Activated gamma-delta T cell (primary cell): ENCODE measurements at places on chromosomes 11 and 22.

- DNase-seq = no peak
Measured at GRCh38 chr11:104688731-104689130, 209.5 kb downstream of the CASP12 start.

- no peak for DNase-seq
Measured at GRCh38 chr11:131912134-131912533, 541.7 kb downstream of the NTM start.

DNA sequence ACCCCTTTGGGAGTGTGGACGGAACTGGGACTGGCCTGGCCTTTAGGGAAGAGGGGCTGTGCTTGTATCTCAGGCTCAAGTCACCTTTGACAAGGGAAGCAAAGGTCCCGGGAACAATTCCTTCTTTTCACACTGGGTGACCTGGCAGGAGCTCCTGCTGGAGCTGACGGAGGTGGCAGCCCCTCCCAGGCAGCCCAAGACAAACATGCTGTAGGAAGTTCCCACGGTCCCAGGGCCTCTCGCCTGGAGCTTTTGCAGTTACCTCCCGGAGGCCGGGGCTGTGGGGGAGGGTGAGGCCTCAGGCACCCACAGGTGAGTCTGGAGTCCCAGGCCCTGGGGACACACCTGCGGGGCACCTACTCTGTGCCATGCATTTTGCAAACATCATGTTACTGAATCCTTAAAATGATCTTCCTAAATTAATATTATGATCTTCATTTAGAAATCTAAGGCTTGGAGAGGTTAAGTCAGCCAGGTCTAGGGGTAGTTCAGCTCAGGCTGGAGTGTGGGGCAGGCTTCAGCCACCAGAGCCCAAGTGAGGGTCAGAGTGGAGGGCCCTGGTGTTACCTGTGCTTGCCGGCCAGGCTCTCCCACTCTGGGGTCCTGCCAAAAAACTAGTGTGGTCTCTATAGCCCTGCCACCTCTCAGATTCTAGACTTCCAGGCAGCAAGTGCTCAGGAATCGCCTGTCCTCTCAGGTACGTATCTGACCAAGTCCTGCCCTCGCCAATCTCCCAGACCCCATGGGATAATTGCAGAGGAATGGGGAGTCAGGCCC lies 15.7 kb upstream of the MYEOV start:
- DNase-seq = no peak

GRCh38 chr11:131275580-131275979 lies 94.8 kb upstream of the NTM start:
- no peak for DNase-seq

- no peak for DNase-seq
Measured at GRCh38 chr22:47191671-47192650, 429.5 kb downstream of the TBC1D22A start.

DNA sequence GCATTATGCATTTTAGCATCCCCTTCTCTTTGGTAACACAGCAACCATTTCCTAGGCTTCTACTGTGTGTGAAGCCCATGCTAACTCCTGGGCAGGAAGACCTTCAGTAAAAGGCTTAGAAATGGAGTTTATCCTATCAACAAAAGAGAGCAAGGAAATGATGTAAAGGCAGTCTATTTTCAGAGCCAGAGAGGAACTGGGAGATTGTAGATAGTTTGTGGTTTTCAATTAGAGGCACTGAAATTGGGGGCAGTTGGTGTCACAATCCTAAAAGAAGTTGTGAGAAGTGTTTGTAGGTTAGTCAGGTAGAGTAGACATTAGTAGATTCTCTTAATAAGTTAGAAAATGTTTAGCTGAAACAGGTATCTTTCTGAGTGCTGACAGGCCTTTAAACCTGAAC lies 7.1 kb downstream of the ACAD8 start:
- no peak for DNase-seq

DNA sequence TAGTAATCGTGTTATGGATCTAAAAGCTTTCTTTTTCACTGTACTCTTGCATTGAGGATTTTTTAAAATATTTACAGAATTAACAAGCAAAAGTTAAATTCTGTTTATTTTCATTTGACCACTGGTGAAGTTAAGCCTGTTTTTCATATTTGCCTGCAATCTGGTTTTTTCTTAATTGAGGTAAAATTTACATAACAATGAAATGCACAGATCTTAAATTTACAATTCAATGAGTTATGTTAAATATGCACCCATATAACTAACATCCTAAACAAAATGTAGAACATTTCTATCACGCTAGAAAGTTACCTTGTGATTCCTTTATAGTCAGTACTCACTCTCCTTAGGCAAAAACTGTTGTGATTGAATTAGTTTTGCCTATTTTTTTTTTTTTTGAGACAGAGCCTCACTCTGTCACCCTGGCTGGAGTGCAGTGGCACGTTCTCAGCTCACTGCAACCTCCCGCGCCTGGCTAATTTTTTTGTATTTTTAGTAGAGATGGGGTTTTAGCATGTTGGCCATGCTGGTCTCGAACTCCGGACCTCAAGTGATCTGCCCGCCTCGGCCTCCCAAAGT lies 54.5 kb upstream of the WEE1 start:
- DNase-seq = no peak

GRCh38 chr11:48029681-48030290 lies 49.4 kb downstream of the PTPRJ start:
- DNase-seq = no peak

DNA sequence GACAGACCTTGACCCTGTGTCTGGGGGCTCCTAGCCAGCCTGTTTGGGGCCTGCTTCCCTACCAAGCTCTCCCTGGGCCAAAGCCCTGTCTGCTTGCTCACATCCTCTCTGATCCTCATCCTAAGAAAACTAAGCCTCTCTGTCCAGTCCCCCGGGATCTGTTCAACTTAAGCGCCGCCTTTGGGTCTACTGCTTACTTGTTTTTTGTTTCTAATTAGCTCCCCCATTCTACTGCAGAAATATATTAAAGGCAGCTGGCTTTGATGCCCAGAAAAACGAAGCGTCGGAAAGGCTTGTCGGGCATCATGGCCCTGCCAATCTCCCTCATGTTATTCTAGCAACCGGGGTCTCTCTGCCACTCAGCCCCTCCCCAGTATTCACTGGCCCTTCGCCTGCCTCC lies 3.4 kb downstream of the DSCAML1 start:
- DNase-seq = no peak

GRCh38 chr11:76263657-76264056 lies 57.4 kb upstream of the WNT11 start:
- DNase-seq = no peak

DNA sequence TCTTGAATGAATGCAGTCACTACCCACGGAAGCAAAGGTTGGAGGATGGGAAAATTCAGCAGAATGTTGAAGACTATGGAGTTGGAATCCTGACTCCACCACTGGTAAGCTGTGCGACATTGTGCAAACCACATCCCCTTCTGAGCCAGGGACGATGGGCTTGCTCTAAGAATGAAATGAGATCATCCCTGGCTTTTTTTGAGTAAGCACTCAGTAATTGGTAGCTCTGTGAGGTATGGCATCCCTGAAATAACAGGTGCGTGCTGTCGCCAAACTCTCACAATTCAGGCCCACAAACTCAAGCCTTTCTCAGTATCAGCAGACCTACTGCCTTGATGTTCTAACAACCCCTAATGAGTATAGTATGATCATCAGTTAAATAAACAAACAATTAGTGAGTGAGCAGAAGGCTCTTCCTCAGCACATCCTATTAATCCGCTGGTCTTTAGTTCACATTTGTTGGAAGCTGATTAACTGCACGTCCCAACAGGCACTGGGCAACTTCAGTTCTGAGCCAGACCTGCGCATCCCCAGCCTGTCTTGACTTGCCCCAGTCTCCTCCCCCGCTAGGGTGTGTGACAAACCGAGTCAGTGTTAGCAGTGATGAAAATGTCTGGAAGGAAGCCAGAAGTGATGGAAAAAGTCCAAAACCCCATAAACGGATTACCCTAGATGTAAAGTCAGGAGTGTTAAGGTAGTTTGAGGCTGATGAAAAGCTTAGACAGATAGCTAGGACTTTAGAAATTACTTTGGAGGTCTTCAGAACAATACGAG lies 235.5 kb downstream of the GRIK4 start:
- DNase-seq = no peak

DNA sequence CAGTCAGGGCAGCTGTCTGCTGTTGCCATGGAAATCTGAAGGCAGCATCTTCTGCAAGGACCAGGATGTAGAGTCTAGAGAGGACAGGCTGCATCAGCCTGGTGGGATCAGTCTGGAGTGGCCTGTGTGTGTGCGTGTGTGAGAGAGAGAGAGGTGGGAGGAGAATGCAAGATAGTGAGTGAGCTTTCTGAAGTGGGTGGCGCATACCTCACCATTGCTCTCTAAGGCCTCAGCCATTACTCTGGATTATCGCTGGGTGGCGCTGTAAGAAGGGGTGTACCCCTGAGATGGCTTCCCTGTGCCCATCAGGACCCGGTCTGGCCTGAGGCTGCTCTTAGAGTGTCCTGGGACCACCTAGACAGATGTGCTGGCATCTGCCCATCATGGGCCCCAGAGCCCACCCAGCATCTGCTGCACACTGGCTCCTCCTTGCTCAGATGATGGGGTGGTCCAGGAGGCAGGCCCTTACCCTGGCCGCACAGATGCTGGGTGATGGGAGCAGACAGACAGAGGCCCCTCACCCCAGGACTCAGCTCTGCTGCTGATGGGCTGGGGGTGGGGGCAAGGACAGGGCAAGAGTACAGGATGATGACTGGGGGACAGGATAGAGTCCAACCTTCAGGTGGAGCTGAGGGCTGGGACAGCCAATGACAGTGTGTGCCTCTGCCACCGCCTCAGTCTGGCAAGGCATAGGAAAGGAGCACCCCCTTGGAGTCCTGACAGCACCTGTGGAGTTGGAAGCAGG lies 25.7 kb upstream of the TUB start:
- no peak for DNase-seq

DNA sequence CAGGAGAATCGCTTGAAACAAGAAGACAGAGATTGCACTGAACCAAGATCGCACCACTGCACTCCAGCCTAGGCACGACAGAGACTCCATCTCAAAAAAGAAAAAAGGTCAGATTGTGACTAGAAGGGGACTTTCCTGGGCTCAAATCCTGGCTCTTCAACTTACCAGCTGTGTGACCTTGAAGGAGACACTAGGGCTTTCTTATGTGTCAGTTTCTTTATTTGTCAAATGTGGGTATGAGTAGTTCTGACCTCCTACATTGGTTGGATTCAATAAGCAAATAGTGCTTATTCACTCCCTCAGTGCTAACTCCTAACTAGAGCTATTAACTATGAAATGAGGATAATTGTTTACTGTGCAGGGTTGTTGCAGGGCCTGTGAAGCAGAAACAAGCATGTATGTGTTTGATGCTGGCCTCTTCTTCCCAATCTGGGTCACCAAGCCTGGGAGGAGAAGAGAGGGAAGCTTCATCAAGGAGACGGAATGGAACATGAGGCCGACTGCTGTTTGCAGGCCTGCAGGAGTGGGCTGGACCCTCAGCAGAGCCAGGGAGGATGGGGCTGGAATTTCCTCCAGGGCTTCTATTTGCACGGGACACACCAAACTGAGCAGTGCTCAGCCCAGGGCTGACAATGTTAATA lies 22.5 kb downstream of the RHOD start:
- no peak for DNase-seq
